Lung microvascular endothelial cell (primary cell): ENCODE measurements at places on chromosomes 6 and 20. TPM values are rescaled to one million over a fixed set of nuclear protein-coding genes. Genes with fewer than 3 reads are reported as not detected.
A peak's percentile ranks its signal among the peaks of the same experiment; 100 is the strongest.

SEL1L2 gene
- not detected in 2 replicates for total RNA-seq

HCRTR2 gene
- total RNA-seq = not detected in 2 replicates

DNA sequence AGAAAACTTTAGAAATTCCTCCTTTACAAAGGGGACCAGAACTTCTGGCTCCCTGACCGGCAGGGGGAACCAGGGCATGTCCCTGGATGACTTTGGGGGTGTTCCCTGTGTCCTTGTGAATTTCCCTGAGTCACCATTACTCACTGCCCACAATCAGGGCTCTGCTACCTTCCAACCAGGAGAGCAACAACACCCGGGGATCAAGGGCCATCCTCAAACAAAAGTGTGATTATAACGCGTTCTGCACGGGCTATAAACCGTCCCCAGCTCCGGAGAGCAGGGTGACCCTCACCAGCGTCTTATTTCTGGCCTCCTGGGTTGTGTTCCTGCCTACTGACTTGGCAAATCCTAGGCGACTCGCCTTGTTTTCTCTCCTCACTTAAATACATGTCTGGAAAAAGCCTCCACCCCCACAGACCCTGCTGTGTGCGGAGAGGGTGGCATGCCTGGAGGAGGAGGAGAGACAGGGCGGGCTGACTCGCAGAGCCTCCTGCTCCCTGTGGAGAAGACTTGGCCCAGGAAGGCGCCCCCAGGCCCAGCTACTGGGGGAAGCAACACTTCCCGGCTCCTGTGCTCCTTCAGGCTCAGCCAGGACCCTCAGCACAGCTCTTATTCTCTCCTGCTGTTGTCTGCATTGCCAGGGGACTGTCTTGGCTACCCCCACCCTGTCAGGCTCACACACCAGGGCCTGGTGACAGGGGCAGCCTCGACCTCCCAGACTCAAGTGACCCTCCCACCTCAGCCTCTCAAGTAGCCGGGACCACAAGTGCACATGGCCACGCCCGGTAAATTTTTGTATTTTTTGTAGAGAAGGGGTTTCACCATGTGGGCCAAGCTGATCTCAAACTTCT, 54.1 kb downstream of the FGD2 start:
- DNase-seq = peak; percentile 22

DNA sequence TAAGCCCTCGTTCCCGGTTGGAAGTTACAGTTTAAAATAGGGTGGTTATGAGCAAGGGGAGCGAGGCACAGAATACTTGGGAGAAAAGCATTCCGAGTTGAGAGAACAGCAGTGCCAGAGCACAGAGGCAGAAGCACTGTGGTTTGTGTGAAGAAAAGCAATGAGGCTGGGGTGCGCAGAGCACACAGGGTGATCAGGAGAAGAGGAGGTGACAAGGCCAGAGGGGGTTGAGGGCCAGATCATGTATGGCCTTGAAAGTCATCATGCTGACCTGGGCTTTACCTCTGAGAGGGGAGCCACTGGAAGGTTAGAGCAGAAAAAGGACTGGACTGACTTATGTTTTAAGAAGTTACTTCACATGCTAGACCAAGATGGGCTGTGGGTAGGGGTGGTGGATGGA, 3.5 kb upstream of the BTN3A2 start:
- no peak for DNase-seq

- peak; percentile 59 for DNase-seq
Measured at GRCh38 chr6:63636518-63637021, 968 bp downstream of the PHF3 start.

DNA sequence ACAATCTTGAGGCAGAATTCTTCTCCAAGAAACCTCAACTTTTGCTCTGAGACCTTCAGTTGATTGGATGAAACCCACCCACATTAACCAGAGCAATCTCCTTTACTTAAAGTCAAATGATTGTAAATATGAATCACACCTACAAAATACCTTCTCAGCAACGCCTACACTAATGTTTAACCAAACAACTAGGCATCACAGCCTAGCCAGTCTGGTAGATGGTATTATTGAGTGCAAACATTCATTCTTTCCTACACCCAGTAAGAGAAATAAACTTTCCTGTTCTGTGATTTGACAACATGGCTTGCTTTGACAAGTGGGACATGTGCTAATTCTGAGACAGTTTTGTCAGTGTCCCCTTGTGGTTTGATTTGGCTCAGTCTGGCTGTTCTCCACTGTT, 252.2 kb downstream of the HACE1 start:
- DNase-seq = no peak

GRCh38 chr20:37238935-37239451, 22.6 kb downstream of the GHRH start:
- DNase-seq = peak; percentile 83

GRCh38 chr6:150987371-150987828, 121.9 kb downstream of the MTHFD1L start:
- peak; percentile 13 for DNase-seq

DNA sequence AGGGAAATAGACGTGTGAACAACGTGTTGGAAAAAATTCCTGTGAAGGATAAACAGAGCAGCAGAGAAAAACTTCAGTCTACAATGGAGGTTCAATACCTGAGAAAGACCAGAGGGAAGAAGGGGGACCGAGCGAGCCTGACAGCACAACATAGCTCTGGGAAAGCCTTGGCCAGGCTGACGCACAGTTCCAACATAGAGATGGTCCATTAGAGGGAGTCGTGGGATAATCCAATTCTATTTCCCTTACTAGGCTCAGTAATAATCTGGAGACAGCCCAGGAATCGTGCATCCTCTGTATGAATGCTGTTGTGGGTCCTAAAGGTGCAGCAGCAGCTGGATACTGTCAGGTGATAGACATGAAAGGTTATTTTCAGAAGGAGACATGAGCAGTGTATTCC, 370.8 kb upstream of the BTBD3 start:
- DNase-seq = no peak
